Fibroblast of skin of back (primary cell): ENCODE measurements at places on chromosomes 12 and 14.

- DNase-seq: no peak
These were observed 132.9 kb downstream of the SRGAP1 start for GRCh38 chr12:63977441-63977840.

GRCh38 chr14:93821051-93821450, 32.8 kb upstream of the PRIMA1 start:
- no peak for DNase-seq

GRCh38 chr12:105713606-105714305, 383.3 kb downstream of the C12orf75 start:
- peak; percentile 42 for DNase-seq

GRCh38 chr14:35337269-35338255, 45.4 kb downstream of the PSMA6 start:
- no peak for DNase-seq

- no peak for DNase-seq
These were observed 28.1 kb upstream of the CFL2 start for GRCh38 chr14:34742270-34743115.

DNA sequence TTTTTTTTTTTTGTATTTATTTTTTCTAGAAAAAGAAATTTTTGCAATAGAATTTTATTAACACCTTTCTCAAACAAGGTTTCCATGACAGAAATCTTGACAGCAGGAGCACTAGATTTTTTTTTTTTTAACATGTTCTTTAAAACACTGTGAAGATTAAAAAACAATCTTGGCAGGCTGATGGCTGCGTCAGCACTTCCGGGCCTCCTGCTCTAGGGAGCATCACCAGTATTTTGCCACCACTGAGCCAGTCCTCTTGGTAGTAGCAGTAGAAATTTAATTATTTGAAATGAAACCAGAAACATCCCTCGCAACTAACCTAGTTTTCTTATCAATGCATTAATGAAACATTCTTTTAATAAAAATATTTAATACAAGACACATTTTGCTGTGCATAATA, 99.6 kb downstream of the APAF1 start:
- DNase-seq: no peak
